ENCODE measurements at places on chromosomes 7 and 10.

DNA sequence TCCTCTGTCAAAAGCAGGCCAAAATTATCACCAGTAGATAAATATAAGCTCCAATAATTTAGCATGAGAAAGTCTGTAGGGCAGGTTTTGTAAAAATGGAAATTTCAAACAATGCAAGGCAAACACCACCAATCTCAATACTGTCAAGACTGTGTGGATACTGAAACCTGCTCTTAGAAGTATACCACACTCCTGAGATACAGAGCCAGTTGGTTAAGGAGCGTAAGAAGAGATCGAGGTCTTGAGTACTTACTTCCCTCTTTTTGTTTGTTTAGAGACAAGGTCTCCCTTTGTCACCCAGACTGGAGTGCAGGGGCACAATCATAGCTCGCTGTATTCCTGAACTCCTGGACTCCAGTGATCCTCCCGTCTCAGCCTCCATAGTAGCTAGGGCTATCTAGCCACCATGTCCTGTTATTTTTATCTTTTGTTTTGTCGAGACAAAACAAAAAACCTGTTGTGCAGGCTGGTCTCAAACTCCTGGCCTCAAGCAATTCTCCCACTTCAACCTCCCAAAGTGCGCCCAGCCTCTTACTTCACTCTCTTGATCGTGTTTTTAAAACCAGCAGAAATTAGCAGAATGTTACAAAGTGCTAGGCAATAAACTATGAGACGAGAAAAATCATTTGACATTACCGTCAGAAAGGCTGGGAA, 205.7 kb downstream of the PARD3 start:
- no peak for DNase-seq

GRCh38 chr7:50292165-50292757, 12.3 kb upstream of the IKZF1 start:
- DNase-seq = no peak

DNA sequence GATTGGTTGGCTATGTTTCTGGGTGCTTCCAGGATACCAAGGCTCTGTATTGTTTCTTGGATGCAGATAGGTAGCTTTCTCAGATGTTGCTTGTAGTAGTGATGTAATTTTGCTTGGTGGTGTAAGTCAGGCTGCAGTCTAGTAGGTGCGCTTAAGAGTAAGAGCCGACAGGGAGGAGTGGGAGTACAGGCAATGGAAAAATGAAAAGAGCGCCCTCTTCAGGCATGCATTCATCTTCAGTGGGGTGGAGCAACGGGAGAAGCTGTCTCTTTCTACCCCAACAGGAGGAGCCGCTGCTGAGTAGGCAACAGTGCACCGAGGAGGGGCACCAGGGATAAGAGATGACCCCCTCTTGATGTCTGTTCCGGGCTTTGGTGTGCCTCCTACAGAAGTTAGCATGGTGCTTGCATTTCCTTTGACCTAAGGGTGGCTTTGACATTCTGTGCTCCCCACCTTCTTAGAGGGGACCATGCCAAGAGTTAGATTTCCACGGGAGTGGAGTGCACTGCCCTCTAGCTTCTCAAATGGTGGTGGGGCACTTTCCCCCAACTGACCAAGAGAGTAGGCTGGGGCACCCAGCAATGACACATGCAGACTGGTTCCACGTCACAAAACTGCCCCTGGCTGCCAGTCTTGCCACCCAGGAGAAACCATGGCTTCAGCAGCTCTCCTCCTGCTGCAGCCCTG, 56.1 kb downstream of the ZNF783 start:
- DNase-seq = no peak

DNA sequence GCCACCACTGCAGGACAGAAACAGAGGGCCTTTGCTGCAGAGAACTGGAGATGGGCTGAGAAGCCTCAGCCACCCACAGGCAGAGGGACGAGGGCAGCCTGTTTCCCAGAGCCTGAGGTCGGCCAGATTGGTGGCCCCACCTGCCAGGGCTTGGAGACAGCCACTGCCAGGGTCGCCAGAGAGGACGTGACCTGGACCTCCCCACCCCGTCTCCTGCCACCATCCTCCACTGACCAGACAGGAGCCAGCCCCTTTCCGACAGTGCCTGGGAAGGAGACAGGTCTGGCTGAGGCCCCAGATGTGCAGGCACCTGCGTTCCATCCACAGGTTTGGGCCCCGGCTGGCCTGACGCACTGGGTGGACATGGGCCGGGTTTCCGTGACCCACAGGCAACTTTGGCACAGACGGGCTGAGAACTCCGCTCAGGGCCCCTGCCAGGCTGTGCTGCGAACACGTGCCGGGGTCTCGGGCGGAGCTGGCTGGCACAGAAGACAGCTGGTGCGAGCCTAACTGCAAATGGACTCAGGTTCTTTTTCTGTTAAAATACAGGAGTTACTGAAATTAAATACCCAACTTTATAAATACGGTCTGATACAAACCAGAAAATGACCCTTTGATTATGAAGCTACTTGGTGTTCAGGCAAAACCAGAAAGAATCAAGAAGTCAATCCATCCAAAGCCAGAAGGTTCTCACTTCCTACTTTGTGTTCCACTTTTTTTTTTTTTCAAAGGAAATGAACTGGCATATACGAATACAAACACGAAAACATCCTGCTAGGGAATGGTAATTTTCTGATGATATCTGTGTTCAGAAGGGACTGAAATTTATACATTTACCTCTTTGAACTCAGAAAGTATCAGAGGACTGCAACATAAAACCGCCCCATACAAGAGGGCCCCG, 6.9 kb downstream of the COX19 start:
- no peak for DNase-seq

- DNase-seq = no peak
Observed at GRCh38 chr10:37947526-37947925, 28.9 kb downstream of the ZNF25 start.

GRCh38 chr7:27156508-27156898, at the start of gene HOXA7:
TSS of gene HOXA7 (minus strand) at chr7:27156675. CDS start at chr7:27156545, 130 bp downstream.
- no peak for DNase-seq

- no peak for DNase-seq
Observed at GRCh38 chr10:133326745-133327650, 9.7 kb downstream of the CALY start.

DNA sequence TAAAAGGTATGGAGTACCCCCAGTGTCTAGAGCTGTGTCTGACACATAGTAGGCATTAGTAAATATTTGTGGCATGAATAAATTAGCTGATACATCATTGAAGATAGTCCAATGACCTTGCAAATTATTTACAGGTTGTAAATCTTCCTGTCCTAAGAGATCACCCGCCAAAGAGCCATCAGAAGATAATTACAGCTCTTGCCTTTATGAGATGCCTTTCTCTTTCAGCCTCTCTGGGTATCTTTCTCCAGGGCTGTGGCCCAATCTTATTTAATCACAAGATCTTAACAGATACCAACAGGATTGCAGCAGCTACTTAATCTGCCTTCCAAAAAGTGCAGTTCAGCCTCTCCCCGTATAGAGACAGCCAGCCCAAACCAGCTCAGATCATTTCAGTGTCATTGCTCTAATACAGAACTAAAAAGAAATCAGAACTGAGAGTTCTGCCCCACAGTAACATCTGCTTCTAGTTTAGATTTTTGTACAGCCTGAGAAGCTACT, 41.5 kb downstream of the MYOF start:
- DNase-seq = no peak
